ENCODE measurements at places on chromosomes 6 and 20.
A peak's percentile ranks its signal among the peaks of the same experiment; 100 is the strongest.

GRCh38 chr6:34273242-34273805 is 24.5 kb upstream of the SMIM29 start:
- DNase-seq = no peak

DNA sequence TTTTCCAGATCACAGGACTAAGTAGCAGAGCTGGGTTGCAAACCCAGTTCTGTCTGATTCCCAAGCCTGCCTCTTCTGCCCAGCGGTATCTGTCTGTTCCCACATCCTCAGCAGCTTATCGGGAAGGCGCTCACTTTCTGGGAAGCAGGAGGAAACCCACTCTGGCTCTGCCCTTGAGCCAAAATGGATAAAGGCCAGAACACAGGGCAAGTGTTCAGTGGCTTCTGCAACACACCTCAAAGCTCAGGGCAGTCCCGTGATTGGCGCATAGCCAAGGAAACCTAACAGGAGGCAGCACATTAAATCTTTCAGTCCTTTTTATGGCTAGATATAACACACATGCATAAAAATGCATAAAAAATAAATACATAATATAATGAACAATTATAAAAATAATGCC is 262.2 kb downstream of the NRN1 start:
- no peak for DNase-seq

GRCh38 chr6:47473791-47474346 is 3.7 kb upstream of the CD2AP start:
- DNase-seq = no peak

DNA sequence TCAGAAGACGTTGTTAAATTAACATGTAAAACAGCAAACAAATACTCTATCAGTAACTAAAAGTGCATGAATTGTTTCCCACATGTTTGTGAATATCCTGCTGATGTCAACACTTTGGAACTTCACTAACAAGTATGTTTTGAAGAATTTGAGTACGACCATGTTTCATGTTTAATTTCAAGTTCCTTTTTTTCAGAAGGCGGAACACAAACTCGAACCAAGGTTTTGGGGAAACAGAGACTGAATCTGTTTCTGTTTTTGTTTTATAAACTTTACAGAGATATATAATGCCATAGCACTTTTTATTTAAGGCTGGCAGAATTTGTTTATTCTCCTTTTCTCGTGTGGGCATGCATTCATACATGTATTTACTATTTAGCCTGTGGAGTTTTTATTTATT is 509.3 kb upstream of the CITED2 start:
- no peak for DNase-seq

DNA sequence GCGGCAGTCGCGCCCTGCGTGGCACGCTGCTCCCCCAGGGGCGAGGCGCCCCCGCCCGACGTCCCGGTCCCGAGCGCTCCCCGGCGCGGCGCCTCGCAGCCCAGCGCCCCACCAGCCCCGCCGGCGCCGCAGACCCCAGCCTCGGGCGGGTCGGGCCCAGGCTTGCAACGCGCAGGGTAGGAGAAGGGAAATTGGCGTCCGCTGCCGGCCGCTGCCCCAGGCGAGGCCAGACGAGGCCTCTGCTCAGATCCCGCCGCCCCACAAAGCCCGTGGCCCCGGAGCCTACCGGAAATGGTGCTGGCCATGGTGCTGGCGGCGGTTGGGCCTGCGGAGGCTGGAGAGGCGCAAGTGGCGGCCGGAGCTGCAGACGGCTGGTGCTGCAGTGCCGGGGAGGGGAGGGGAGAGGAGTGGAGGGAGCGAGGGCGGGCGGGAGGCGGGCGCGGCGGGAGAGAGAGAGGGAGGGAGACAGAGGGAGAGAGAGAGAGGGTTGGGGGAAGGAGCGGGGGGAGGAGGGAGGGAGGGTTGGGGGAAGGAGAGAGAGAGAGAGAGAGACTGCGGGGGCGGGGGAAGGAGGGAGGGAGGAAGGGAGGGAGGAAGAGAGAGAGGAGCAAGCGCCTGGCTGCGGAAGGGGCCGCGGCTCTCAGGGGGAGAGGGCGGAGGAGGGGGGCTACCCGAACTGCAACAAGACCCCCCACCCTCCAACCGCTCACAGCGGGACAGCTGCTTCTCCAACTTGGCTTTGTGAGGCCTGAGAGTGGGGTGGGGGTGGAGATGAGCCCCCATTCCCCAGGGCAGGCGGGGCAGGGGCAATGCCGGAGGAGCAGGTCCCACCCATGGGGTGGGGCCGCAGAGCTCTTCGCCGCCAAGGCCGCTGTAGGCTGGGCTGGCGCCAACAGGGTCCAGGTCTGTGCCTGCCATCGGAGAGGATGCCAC is at the start of gene STMN3:
Gene STMN3, minus strand, starts transcription at position 384 of the 933 bp plus-strand sequence. Its CDS starts 79 bp downstream, at position 305.
- peak; percentile 57 for DNase-seq

DNA sequence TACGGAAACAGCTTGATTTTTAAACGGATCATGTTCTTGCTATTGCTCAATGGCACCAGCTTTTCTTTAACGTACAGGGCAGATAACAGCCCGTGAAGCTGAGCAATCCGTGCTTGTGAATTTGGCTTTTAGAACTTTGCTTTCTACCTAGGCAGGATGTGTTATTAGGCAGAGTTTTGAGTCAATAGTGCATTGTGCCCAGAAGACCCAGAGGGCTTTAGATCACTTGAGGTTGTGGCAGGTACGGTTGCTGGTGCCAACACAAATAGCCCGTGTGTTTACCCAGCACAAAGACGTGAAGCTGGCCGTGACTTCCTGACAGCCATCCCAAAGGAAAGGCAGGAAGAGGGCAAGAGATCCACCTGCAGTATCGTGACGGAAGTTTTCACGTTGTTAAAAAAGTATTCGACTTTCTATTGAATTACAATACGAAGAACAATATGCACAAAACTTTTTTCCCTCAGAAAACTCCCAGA is 117.4 kb upstream of the FRMD1 start:
- DNase-seq = no peak

DNA sequence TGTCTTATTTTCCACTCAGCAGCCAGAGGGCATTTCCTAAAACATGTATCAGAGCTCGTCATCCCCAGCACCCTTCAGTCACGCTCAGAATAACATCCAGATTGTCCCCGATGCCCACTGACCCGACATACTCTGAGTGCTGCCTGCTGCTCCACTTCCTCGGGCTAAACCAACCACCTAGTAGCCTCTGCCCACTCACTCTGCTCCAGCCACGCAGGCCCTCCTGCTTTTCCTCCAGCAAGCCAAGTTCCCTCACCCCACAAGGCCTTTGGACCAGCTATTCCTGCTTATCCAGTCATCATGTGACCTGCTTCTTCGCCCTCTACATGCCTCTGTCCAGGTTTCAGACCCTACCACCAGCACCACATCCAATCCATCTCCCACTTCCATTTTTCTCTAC is 454.2 kb downstream of the CD83 start:
- DNase-seq = no peak

DNA sequence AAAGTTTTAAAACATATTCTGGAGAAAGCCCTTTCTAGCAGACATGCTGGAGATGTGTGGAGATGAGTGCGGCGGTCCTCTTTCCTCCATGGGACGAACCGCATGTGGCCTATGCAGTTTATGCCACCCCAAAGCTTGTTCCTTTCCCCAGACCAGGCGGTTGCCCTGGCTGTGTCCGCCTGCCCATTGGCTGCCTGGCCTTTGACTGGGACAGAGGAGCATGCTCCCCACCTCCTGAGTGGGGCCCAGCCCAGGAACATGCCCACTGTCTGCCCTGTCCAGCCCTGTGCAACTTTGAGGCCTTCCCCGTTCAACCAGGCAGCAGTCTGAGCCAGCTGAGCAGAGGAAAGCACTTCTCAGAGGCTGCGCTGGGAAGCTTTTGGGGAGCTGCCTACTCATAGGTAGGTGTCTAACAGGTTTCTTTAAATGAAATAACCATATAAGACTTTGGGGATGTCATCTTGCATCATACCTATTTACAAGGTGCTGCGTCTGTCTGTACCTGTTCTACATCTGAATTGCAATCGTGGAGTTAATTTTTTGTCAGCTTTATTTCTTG is 20.6 kb downstream of the FOXC1 start:
- DNase-seq = no peak

- no peak for DNase-seq
Measured at GRCh38 chr20:24754691-24755090, 194.4 kb upstream of the CST7 start.

DNA sequence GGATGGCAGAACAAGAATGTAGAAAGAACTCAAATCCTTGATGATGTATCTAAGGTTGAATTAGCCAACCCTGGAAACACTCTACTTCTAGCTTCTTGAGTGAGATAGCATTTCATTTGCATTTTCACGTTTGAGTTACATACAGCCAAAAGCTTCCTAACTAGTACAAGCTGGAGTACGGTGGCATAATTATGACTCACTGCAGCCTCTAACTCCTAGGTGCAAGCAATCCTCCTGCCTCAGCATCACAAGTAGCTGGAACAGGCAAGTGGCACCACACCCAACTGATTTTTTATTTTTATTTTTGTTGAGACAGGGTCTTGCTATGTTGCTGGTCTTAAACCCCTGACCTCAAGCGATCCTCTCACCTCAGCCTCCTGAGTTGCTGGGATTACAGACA is 36.5 kb upstream of the STK35 start:
- no peak for DNase-seq

DNA sequence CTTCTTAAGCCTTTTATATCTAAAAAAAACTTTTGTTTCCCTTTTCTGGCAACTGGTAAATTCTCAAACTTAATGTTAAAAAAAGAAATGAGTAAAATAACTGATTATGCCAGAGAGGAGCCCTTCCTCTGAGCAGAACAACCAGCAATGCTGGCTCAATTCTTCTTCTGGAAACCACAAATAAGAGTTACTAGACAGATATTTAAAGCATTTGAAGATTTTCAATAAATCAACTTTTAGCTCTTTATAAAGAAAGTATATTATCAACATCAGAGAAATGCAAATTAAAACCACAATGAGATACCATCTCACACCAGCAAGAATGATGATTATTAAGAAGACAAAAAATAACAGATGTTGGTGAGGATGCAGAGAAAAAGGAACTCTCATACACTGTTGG is 61.1 kb upstream of the TCF21 start:
- DNase-seq = no peak

- peak; percentile 31 for DNase-seq
Measured at GRCh38 chr6:12160326-12160725, 129.8 kb upstream of the EDN1 start.

DNA sequence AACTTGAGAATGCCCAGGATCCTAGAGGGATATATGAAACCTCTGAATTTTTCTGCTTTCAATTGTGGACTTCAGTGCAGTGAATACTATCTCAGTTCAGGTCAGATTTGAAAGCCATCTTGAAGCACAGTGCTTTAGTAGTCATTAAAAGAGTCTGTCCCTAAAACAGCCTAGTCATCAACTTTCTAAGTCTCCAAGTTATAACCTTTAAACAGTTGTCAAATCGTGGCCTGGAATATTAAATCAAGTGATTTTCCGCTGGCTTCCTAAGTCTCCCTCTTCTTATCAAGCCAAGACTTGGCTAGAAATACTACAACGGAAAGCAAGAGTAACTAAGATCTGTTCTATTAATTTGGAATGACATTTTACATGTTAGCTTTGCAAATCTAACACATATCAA is 45.8 kb downstream of the SCML4 start:
- no peak for DNase-seq

DNA sequence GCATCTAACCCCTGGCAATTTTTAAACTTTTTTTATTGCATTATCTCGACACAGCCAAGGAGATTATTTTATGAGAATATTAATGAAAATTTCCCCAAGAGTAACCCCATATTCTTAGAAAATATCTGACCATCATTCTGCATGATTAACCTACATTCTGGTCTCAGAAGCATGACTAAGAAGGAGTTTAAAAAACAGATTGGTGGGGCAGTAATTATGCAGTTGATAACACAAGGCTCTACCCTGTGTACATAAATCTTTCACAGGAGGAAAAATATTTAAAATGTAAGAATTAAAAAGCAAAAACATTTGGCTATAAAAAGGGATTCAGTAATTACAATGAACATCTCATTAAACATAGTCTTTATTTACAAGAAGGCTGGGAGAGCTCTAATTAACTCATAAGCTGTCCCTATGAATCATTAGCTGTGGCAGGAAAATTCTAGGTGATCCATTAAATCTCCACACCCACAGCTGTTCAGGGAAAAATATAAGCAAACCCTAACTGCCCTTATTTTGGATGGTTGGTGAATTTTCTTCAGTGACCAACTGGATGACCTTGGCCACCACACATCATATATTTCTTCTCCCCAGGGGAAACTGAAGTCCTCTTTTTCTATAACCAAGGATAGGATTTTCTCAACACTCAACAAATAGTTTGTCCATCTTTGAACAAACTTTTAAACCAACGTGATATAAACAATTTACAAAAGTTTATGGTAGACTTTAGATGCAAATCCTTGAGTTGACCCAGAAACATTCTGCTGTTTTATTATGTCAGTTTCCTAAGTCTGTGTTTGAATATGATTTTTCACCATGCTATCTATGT is 59.5 kb downstream of the PDE7B start:
- DNase-seq = no peak

- no peak for DNase-seq
Measured at GRCh38 chr6:8845690-8846089, 410.3 kb upstream of the SLC35B3 start.

DNA sequence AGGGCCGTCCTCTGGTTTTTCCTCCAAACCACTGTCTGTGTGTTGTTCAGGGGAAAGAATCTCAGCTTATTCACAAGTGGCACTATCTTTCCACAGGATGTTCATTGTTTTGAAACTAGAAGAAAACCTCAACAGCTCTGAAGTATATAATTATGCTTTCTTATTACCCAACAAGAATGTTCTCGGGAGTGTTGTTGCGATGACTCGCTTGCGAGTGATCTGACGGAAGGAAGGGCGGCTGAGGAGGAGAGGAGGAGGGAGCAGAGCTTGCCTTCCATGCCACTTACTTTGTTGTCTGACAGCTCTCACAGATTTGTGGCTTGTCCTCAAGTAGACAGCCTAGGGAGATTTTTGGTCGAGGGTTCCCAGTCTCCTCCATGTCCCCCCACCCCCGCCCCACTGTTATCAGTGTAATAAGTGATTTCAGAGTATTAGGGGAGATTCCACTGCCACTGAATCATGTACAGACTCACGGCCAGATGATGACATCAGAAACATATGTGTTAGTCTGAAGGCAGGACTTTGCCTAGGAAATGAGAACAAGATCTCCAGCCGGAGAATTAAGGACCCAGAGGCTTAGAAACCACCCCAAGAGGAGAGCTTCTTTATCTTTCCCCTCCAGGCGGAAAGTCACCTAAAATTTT is 80.7 kb upstream of the CCN6 start:
- peak; percentile 74 for DNase-seq

GRCh38 chr6:18211338-18211737 is 53.0 kb downstream of the DEK start:
- peak; percentile 79 for DNase-seq

GRCh38 chr6:130783416-130784107 is 43.6 kb upstream of the SMLR1 start:
- no peak for DNase-seq

GRCh38 chr6:157203312-157203744 is 120.0 kb downstream of the TMEM242 start:
- DNase-seq = no peak

GRCh38 chr6:168054765-168055560 is 24.0 kb downstream of the FRMD1 start:
- DNase-seq = no peak

DNA sequence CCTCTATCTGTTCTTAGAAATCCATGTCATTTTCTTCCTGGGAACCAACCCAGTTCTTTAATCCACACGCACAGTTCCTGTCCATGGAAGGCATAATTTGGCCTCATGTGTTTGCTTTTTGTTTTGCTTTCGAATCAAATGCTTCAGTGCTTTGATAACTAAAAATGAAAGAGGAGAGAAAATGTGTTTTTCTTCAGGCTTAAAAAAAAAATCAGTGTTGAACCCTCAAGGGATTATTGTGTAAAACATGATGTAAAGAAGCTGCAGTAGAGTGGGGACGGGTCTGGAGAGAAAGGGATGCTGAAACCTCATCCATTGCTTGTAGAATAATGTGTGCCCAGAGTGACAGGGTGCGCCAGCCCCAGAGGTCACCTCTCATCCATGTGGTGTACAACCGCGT is 197.5 kb upstream of the JARID2 start:
- no peak for DNase-seq
